ENCODE measurements at places on chromosomes 5 and 9.

DNA sequence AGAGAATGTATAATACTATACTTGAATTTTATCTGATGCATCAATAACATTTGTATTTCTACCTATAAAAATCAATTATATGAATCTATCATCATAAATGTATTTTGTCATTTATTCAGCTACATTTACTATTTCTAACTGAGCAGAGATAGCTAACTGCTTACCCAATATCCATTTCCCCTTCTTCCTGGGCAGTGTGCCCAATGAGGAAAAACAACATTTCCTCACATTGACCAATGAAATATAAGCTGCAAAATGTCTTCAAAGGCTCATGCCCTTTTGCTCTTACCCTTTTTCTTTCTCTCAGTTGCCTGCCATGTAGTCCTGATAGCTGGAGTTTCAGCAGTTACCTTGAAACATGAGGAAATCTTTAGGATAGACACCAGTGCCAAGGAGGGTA, 385.8 kb upstream of the PCSK5 start:
- no peak for DNase-seq

GRCh38 chr5:128409166-128409800, 128.8 kb downstream of the FBN2 start:
- DNase-seq, result no peak

DNA sequence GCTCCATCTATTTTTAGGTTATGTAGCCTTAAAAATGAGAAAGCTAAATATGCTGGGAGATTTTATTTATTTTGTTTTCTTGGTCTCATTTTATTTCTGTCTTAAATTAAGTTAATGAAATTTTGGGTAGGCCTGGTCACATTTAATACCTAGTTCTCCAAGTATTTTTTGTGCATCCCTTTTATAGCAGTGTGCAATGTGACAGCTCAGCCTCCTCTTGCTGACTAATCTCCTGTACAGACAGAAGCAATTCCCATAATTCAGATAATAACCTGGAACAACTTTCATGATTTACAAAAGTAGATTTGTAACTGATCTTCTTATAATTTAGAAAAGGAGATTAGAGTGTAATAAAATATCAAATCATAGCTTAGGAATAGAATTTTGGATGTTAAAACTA, 403.9 kb downstream of the ADGRV1 start:
- no peak for DNase-seq

DNA sequence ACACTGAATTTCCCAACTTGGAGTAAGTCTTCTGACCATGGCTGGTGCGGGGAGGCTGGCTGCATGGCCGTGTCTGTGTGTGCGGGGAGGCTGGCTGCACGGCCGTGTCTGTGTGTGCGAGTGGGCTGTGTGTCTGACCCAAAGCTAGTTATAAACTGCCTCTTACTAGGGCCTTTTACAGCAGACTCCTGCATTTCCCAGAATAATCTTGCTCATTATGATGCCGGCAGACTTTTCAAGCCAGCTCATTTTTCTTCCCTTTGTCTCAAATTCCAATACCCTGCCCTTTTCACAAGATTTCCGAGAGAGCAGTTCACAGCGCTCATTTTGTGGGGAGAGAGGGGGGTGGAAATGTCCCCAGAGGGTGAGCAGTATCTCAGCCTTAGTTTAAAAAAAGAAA, 470.7 kb upstream of the BRINP1 start:
- no peak for DNase-seq

DNA sequence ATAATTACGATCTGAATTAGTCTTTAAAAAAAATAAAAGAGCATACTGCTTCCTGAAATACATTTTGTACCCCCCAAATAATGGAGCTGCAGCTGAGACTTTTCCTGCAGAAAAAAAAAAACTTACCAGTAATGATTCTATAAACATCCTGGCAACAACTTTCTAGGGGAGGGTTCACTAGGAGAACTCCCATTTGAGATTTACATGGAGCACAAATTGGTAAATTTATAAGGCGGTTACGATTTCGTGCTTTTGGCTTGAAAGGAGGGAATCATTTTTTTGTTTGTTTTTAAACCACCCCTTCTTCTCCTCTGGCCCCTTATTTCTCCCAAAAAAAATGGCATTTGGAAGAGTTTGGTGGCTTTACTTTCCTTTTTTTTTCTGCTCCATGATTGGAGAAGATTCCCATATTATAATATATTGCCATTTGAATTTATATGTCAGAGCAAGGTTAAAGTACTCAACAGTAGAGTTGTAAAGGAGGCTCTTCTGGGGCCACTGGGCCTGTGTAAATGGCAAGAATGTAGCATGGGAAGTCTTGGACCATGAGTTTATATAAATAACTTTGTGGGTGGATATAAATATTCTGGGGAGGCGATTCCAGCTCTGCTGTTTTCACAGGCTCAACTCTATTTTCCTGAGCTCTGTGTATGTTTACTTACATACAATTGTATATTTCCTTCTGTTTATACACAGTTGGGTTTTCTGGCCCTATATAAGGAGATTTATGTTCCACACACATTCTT, 159.9 kb downstream of the CSNK1G3 start:
- DNase-seq, result no peak

DNA sequence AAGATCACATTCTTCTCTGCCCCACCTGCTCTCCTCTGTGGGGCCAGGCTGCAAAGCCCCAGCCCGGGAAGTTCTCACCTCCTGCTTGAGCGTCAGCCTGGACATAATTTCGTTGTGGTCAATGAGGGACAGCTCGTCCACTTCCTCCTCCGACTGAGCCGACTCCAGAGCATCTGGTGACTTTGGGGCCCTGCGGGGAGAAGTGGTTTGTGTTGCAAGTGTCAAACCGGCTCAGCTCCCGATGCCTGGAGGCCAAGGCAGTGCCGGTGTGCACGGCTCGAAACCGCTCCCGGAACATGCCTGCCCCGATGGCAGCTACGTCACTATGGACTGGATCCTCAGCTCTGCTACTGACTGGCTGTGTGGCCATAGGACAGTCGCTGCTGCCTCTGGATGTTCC, 52.8 kb downstream of the PRRT1B start:
- DNase-seq, result peak; percentile 60

DNA sequence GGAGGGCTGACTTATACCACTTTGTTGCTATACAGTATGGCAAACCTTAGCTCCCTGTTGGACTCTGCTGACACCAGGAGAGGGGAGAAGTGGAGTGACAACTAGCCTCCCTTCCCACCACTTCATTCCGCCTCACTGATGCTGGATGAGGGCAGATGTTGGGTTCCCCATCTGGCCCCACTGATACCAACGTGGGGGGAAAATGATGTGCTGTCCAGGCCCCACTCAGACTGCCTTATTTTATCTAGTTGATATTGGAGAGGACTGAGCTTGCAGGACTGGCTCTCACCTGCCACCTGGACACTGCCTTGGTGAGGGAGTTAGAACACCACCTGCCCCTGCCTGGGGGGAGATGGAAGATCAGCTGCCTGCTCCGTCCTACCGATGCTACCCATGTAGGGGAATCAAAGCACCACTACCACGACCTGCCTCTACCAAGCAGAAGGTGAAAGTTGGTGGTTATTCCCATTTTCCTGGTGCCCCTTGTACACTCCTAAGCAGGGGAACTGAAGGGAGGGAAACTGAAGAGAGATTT, 292.1 kb downstream of the GADD45G start:
- no peak for DNase-seq

DNA sequence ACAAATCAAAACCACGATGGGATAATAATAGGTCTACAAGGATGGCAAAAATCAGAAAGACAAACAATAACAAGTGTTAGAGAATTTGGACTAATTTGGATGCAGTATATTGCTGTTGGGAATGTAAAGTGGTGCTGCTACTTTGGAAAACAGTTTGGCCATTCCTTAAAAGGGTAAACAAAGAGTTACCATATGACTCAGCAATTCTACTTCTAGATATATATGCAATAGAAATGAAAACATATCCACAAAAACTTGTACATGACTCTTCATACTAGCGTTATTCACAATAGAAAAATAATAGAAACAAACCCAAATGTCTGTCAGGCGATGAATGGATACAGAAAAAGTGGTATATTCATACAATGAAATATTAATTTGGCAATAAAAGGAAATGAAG, 58.3 kb downstream of the JAK2 start:
- no peak for DNase-seq

- DNase-seq, result no peak
Measured at GRCh38 chr5:147874910-147875367, 3.6 kb upstream of the SCGB3A2 start.

DNA sequence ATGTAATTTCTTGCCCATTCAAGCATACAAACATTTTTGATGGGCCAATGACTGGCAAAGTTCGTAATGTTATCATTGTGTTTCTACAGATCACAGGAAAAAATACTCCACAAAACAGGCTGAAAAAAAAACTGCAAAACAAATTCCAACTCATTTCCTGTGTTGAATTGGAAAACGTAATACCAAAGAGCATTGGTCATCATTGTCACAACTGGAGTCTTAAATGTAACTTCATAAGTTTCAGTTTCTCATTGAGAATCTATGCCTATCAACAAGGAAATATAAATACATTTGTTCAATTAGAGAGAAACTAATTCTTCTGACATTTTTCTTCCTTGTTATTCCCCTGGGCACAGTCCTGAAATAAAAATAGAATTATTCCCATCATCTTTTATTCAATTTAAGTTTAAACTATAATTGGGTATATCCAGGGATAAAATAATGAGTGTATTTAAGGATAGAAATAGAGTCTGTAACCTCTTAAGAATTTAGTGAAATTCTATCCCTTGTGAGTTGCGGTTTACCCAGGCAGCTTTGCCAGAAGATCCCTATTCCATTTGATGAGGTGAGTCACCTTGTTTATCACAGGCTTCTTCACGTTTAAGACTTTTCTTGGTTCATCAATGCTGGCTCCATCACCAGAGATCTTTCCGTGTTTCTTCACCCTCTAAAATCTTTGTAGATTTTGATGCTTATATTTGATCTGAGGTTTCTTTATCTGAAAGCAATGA, 112.7 kb upstream of the ITGA1 start:
- no peak for DNase-seq

GRCh38 chr9:105073147-105073546, 145.2 kb upstream of the ABCA1 start:
- no peak for DNase-seq

DNA sequence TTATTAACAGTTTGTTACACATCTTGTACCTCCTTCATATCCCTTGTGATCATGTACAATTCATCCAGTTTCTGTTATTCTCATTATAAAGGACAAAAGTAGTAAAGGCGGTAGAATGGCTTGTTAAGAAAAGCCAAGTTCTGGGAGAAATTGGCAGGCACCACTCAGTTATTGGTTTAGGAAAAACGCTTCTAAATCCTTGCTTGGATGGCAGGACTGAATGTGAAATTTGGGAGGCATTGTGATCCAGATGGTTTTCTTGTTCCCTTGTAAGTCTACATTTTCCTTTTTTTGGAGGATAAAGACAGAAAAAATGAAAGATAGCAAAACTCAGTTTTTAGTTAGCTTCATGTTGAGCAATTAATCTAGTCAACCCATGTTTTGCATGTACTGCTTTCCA, 130.2 kb downstream of the MAT2B start:
- DNase-seq, result no peak

GRCh38 chr9:28927691-28928090, 1354.4 kb upstream of the C9orf72 start:
- DNase-seq, result no peak

GRCh38 chr5:151092762-151093161, 11.9 kb upstream of the TNIP1 start:
- DNase-seq, result no peak

- DNase-seq, result no peak
Measured at GRCh38 chr5:115811406-115811805, 5.1 kb downstream of the CDO1 start.

DNA sequence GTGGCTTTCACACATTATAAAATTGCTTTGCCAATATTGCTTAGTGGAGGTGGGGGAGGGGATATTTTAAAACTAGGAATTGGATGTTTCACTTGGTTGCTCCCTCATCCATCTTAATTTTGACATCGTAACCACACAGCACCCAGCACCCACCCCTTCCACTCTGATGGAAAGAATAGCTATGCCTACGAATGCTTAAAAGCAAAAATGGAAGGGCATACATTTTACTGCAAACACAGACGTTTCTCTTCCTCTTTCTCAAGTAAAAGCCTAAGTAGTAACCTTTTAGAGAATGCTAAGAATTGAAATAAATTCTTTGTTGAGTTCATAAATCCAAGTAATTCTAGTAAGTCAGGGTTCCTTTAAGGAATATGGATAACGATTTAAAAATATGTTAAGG, 69.9 kb downstream of the JAKMIP2 start:
- no peak for DNase-seq

DNA sequence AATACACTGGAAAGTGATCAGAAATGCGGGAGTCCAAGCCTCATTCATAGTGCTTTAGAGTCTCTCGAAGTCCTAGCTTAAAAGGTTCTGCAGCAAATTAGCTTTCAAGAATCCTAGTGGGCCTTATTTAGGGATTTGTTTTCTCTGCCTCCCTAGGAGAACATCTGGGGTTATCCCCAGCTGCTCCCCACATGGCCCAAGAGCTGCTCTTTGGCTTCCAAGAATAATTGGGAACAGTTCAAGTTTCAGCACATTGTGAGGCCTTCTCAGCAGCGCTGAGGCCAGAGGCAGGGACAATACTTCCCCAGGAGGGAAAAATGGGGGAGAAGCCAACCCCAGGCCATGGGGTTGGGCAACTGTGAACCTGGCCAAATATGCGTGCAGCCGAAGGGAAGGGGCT, 108.7 kb downstream of the LIFR start:
- peak; percentile 27 for DNase-seq

DNA sequence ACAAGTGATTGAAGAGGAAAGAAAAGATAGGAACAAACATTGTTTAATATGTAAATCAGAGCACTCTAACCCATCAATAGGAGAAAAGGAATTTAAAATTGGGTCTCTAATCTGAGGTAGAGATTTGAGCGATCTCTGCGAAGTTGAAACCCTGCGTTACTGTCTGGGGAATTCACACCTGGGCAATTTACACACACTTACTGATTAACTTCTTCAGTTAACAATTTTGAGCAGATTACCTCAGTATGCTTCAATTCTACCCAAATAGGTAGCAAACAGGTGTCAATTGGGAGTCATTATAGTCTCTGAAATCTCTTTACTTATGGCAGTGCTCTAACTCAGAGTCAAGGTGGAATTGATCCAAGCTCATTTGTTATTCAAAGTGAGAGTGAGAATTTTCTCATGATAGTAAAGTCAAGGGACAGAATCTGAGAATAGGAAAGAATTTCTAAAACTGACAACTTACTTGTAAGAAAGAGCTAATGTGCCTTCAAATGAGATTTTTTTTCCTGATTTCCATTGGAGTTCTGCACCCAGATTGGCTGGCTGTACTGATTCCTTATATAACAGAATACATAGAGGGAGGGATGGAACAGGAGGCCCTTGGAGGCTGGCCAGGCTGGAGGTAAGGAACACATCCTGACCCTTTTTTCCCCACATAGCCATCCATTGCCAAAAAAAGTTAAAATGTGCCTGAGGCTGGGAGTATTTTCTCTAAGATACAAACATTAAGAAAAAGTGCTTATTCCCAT, 27.1 kb upstream of the IFNA14 start:
- no peak for DNase-seq

GRCh38 chr9:97562542-97562941, 61.1 kb downstream of the TMOD1 start:
- DNase-seq, result no peak

DNA sequence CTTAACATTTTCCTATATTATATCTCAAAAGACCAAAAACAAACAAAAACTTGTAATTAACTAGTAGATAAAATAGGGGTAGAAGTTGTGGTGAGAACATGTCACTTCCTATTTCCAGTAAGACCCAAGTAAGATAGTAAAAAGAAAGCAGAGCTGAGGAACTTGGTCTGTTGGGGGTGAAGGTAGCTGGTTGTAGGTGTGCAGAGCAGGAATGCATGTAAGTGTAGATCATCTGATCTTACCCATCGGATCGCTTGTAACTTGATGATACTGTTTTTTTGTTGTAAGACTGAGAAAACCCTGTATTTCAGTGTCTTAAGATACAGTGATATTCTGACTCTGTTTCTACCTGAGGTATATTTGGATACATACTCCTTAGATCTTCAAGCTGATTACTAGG, 5.7 kb downstream of the SRP19 start:
- no peak for DNase-seq

All from nucleus accumbens (tissue), 56 donors.